ENCODE measurements at places on chromosomes 4 and X. TPM values are rescaled to one million over a fixed set of nuclear protein-coding genes. Genes with fewer than 3 reads are reported as not detected.

GRCh38 chr4:168511780-168512489 is 15.1 kb downstream of the PALLD start:
- no peak for DNase-seq
- H3K4me1 ChIP-seq, result no peaks in the 10 kb centered on the region
- H3K27me3 ChIP-seq, result no peaks in the 10 kb centered on the region
- H3K4me3 ChIP-seq, result no peak overlapping the region
- no peak overlapping the region for H3K27ac ChIP-seq
- no peaks in the 10 kb centered on the region for H3K36me3 ChIP-seq

The C1GALT1C1 gene
- 12.7 TPM for total RNA-seq

- DNase-seq, result no peak
- H3K4me3 ChIP-seq, result no peak overlapping the region
- no peaks in the 10 kb centered on the region for H3K27me3 ChIP-seq
- no peak overlapping the region for H3K27ac ChIP-seq
- no peaks in the 10 kb centered on the region for H3K36me3 ChIP-seq
Measured at GRCh38 chr4:141309874-141310273, 89.2 kb downstream of the ZNF330 start.

DNA sequence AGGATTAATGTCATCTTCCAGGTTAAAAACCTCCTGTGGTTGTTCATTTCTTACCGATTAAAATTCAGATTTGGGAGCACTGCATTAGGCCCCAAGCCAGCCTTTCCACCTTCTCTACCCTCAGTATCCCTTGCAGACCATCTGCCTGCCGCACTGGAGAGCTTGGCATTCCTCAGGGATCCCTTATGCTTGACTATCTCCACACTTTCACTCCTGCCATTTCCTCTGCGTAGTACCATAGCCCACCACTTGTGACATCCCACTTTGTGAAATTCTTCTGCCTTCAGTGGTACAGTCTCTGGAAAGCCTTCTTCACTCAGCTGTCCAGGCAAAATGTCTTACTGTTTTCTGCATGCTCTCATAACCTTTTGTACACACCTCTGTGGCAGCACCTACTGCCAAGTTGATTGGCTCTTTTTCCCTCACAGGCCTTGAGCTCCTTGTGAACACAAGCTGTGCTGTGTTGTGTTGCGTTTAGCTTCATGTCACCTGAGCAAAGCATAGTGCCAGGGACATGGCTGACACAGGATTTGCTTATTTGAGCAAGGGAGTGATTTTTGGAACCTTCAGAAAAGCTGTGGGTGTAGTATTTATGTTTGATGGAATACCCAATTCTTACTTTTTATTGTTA is 156.4 kb downstream of the ARX start:
- DNase-seq, result no peak
- no peaks in the 10 kb centered on the region for H3K36me3 ChIP-seq
- H3K27me3 ChIP-seq, result no peaks in the 10 kb centered on the region
- H3K27ac ChIP-seq, result peak overlapping the region; percentile 56

GRCh38 chr4:153668647-153669046 is 15.4 kb upstream of the TLR2 start:
- no peaks in the 10 kb centered on the region for H3K36me3 ChIP-seq
- H3K4me3 ChIP-seq, result no peak overlapping the region
- H3K4me1 ChIP-seq, result peaks cover 16% of the 10 kb centered on the region
- H3K27ac ChIP-seq, result no peak overlapping the region
- no peaks in the 10 kb centered on the region for H3K27me3 ChIP-seq

DNA sequence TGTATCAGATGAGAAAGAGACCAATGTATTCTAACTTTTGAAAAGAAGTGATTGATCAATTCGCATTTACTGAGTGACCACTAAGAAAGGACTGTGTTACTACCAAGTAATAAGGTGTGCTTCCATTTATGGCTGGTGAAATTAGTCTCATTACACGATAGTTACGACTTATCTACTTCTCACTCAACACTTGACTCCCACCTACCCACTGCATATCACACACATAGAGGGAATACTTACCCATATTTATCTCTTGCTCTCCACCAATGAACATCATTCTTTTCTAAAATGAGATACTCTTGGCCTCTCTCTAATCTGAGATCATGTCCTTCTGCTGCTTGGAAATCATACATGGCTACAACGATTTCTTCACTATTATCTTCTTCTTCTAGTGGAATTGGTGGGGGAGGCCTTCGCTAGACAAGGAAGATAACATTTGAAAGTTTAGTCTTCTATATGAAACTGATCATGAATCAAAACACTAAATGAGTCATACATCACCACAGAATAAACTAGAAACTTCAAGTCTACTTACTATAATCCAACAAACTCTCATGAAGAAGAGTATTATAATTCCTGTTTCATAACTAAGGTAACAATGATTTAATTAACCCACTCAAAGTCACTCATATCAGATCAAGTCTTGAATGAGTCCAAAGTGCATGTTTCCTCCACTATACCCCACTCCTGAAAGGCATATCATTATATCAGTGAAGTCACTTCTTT is 33.7 kb upstream of the TXK start:
- no peak for DNase-seq
- H3K27ac ChIP-seq, result no peak overlapping the region
- H3K4me3 ChIP-seq, result no peak overlapping the region
- no peaks in the 10 kb centered on the region for H3K4me1 ChIP-seq
- no peaks in the 10 kb centered on the region for H3K27me3 ChIP-seq

- H3K36me3 ChIP-seq, result no peaks in the 10 kb centered on the region
- no peak overlapping the region for H3K4me3 ChIP-seq
- no peaks in the 10 kb centered on the region for H3K4me1 ChIP-seq
- no peaks in the 10 kb centered on the region for H3K27me3 ChIP-seq
- DNase-seq, result no peak
Measured at GRCh38 chrX:100976211-100976610, 6.7 kb downstream of the ARL13A start.
